Fibroblast of villous mesenchyme (primary cell): ENCODE measurements at places on chromosomes 4 and X. TPM values are rescaled to one million over a fixed set of nuclear protein-coding genes. Genes with fewer than 3 reads are reported as not detected.

MAGEA3 gene
- not detected in 2 replicates for total RNA-seq

BST1 gene
- total RNA-seq, result 19.9 and 37.7 TPM in 2 replicates

RIPPLY1 gene
- total RNA-seq, result not detected in 2 replicates

MAGEA1 gene
- not detected in 2 replicates for total RNA-seq

MAPK10 gene
- 4.8 and 12.1 TPM in 2 replicates for total RNA-seq

GABRG1 gene
- total RNA-seq, result not detected in 2 replicates

MAP3K15 gene
- under 0.01 TPM in 1 of 2 replicates, not detected in the other for total RNA-seq

ZAR1 gene
- under 0.01 TPM in 1 of 2 replicates, not detected in the other for total RNA-seq

F11 gene
- total RNA-seq, result not detected in 2 replicates

SEPTIN11 gene
- 439 and 632 TPM in 2 replicates for total RNA-seq

PCDH19 gene
- 0.32 and 0.86 TPM in 2 replicates for total RNA-seq

SYTL5 gene
- total RNA-seq, result 10.4 and 21.9 TPM in 2 replicates

TLR10 gene
- not detected in 2 replicates for total RNA-seq

TSPAN7 gene
- not detected in 2 replicates for total RNA-seq

GRK4 gene
- 6.4 and 7.3 TPM in 2 replicates for total RNA-seq

TKTL1 gene
- total RNA-seq, result not detected in 2 replicates

HPSE gene
- under 0.01 and 0.43 TPM in 2 replicates for total RNA-seq

ADGRA3 gene
- total RNA-seq, result 24.8 and 25.9 TPM in 2 replicates

SOX3 gene
- not detected in 2 replicates for total RNA-seq

FAM193A gene
- 16.8 and 23.7 TPM in 2 replicates for total RNA-seq

PCDH7 gene
- 53.1 and 122 TPM in 2 replicates for total RNA-seq

USP51 gene
- total RNA-seq, result 2.6 and 3.5 TPM in 2 replicates

UGT2B11 gene
- total RNA-seq, result not detected in 2 replicates

PLCXD1 gene
- total RNA-seq, result 8.2 and 13.2 TPM in 2 replicates

G6PD gene
- 95.7 and 128 TPM in 2 replicates for total RNA-seq

CBLL2 gene
- total RNA-seq, result not detected in 2 replicates

POF1B gene
- not detected in 2 replicates for total RNA-seq

HTRA3 gene
- 0.86 and 1.3 TPM in 2 replicates for total RNA-seq

CYTL1 gene
- total RNA-seq, result 1.3 TPM in 1 of 2 replicates, not detected in the other

TEC gene
- 0.32 and 0.43 TPM in 2 replicates for total RNA-seq

SPANXC gene
- total RNA-seq, result not detected in 2 replicates

MAGIX gene
- 1.9 and 2.2 TPM in 2 replicates for total RNA-seq

PLAC1 gene
- 0.32 and 0.43 TPM in 2 replicates for total RNA-seq

KIF4A gene
- 8.1 and 10.8 TPM in 2 replicates for total RNA-seq

SPANXA2 gene
- total RNA-seq, result not detected in 2 replicates

CHM gene
- 25.4 and 32.0 TPM in 2 replicates for total RNA-seq

TMEM144 gene
- 4.2 and 7.3 TPM in 2 replicates for total RNA-seq

ZCCHC12 gene
- under 0.01 TPM in 1 of 2 replicates, not detected in the other for total RNA-seq

LUZP4 gene
- not detected in 2 replicates for total RNA-seq

PPP4R3C gene
- total RNA-seq, result not detected in 2 replicates

BRS3 gene
- not detected in 2 replicates for total RNA-seq

LRIT3 gene
- under 0.01 TPM in 1 of 2 replicates, not detected in the other for total RNA-seq

PTTG2 gene
- 0.43 and 0.64 TPM in 2 replicates for total RNA-seq

SMIM31 gene
- not detected in 2 replicates for total RNA-seq

PASD1 gene
- not detected in 2 replicates for total RNA-seq

PPP2R3B gene
- 9.1 and 15.1 TPM in 2 replicates for total RNA-seq

IL2 gene
- total RNA-seq, result not detected in 2 replicates

NUDT11 gene
- 7.4 and 12.1 TPM in 2 replicates for total RNA-seq

USP26 gene
- not detected in 2 replicates for total RNA-seq

TCEAL5 gene
- not detected in 2 replicates for total RNA-seq

TRIM2 gene
- total RNA-seq, result 35.1 and 38.0 TPM in 2 replicates

LONRF3 gene
- 0.43 TPM in 1 of 2 replicates, not detected in the other for total RNA-seq

IDS gene
- total RNA-seq, result 35.4 and 50.1 TPM in 2 replicates

CT45A2 gene
- not detected in 2 replicates for total RNA-seq

TMSB15A gene
- 1.7 and 3.9 TPM in 2 replicates for total RNA-seq

IL2RG gene
- not detected in 2 replicates for total RNA-seq

ADH1A gene
- not detected in 2 replicates for total RNA-seq

SAT1 gene
- 71.7 and 81.8 TPM in 2 replicates for total RNA-seq
